ENCODE measurements at places on chromosomes 2 and 18.

GRCh38 chr2:118479020-118479419 is 368.4 kb downstream of the EN1 start:
- DNase-seq: no peak

DNA sequence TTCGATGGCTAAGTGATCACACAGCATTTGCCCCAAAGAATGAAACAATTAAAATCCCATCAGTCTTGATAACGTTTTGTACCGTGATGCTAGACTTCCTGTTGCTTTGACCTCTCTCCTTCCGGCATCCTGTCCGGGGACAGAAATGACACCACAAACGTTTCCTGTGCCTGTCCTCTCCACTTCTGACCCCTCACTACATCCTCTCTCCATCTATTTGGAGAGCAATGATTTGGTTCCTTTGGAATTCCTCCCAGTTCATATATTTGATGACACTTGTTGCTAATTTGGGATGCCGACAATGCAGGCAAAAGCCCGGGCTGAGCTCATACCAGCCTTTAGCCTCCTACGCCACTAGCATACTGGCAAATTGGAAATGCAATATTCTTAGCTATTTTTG is 151.2 kb upstream of the CCDC68 start:
- DNase-seq: no peak

DNA sequence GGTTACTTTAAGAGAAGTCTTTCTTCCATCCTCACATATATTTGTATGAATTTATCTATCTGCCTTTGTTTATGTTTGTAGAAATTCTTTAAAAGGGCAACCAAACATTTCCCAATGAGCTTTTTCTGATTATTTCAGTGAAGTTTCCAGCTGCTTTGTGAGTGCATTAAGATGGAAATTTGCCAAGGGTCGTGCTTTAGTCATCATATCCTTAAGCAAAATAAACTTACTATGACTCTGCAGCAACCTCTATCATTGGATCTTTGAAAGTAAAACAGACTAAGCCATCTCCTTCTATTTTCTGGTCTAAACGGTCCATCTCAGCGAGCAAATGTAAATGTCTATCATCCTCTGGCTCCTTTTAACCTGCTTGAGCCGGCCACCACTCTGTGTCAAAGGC is 489.3 kb downstream of the SOX11 start:
- no peak for DNase-seq

GRCh38 chr2:183630964-183631363 is 506.7 kb downstream of the NUP35 start:
- no peak for DNase-seq

DNA sequence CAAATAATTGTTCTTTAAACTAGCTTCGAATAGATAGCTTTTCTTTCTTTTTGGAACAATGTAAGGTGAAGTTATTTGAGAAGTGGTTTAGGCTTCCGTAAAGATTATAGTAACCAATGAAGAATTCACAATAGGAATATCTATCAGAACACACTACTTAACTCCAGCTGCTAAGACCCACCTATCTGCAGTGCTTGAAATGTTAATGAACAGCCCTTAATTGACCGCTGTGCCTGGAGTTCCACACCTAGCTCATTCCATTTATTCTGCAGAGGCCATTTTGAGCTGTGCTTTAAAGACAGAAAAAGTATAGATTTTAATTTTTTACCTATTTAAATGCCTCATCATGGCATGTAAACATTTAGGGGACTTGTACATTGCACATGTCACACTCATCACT is 83.3 kb upstream of the APCDD1 start:
- no peak for DNase-seq

DNA sequence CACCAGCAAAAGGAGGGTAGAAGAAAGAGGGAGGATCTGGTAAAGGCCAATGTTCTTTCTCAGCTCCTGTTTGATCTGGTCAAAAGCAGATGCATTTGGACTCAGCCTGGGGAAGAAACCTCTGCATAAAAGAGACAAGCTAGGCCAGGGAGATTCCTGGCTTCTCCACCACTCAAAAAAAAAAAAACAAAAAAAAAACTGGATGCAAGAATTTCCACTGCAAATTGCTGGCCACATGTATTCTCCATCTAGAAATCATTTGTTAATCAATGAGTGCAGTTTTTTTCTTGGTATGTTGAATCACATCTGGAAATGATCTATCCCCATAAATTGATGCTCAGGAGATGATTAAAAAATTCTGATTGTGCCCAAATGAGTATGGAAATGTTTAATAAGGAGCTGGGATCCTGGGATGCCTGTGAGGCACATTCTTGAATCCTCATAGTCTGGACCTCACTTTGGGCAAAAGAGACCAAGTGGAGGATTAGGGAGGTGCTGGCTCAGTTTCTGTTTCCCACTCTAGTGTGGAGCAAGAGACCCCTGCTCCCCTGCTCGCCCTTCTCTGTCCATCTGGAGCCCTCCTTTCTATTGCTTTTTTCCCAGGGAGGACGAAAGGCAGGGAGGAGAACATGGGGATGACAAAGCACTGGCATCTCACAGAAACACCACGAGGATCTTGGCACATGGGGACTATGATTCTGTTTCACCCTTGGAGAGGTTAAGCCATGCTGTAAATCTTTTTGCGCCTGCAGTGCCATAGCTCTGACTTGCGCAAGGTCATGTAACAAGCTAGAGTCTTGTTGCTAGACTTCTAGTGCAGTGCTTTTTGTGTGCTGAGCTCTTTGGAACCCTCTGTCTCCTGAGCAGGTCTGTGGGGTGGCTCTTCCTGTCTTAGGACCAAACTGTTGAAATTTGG is 57.6 kb downstream of the APOB start:
- no peak for DNase-seq

GRCh38 chr2:65527451-65528240 is 95.2 kb upstream of the SPRED2 start:
- no peak for DNase-seq

DNA sequence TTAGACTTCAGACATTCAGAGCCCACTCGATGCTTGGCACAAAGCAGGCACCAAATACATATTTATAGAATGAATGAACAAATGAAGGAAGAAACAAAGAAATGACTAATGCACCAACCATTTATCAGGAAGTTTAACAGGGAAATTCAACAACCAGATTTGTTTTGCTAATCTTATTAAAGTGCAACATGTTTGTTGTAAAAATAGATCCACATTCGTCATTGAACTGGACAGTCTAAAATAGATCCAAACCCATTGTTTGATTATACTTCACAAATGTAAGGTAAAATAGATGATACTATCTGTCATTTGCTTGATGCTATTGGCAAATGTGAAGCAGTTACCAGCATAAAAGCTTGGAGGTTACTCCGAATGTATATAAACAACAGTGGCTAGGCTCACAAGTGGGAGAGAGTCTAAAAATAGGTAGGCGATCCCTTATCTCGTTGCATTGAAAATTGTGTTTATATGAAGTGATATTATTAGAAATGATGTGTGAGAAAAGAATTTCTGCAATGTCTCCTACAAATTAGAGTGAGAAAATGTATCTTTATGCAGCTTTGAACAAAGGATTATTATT is 246.2 kb downstream of the NEDD4L start:
- no peak for DNase-seq

DNA sequence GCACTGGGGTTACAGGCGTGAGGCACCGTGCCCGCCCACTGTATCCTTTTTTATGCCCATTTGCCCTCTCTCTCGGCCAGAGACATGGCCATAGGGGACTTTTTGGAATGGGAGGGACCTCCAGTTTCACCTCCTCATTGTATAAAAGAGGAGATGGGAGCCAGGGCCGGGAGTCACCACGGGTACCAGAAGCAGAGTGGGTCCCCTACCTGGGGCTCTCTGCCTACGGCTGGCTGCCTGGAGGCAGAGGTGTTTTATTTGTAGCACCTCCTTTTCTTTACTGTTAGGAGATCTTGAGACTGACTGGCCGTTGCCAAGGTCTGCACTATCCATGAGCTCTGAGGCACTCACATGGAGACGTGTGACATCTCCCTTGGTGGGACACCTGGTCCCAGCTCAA is 162.8 kb downstream of the LDLRAD4 start:
- DNase-seq: no peak

- no peak for DNase-seq
These were observed 1.7 kb downstream of the NCK2 start for GRCh38 chr2:105746177-105747080.

DNA sequence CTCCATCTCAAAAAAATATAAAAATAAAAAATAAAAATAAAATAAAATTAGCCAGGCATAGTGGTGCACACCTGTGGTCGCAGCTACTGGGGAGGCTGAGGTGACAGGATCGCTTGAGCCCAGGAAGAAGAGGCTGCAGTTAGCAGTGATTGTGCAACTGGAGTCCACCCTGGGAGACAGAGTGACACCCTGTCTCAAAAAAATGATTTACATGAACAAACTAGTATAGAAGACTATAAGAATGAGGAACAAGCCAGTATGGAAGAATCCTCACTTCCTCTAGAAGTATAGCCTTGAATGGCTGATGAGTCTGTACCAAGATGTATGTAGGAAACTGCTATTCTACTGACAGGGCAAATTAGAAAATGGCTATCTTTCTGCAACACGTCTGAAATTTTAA is 10.9 kb downstream of the YES1 start:
- DNase-seq: no peak

DNA sequence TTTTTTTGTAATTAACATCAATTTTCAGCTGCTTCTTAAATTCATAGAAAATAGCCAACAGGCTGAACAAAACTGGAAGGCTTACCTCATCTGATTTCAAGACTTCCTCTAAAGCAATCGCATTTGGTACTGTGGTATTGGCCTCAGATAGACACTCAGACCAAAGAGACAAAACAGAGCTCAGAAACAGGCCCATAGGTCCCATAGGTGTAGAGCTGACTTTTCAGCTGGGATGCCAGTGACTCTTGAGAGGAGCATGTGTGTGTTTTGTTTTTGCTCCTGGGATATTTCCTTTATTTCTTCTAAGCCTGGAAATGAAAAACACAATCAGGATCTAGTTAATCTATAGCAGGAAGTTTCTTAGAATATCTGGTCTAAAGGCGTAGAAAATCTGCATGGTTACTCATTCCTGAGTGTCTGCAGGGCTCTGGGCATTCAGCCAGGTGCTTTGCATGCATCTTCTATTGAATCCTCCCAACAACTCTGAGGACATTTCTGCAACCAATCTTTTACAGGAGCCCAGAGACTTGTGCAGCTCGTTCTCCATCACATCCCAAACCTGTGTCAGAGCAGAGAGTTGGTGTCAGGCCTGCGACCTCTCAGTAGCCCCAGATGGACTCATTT is 190.8 kb downstream of the RTP5 start:
- DNase-seq: no peak

DNA sequence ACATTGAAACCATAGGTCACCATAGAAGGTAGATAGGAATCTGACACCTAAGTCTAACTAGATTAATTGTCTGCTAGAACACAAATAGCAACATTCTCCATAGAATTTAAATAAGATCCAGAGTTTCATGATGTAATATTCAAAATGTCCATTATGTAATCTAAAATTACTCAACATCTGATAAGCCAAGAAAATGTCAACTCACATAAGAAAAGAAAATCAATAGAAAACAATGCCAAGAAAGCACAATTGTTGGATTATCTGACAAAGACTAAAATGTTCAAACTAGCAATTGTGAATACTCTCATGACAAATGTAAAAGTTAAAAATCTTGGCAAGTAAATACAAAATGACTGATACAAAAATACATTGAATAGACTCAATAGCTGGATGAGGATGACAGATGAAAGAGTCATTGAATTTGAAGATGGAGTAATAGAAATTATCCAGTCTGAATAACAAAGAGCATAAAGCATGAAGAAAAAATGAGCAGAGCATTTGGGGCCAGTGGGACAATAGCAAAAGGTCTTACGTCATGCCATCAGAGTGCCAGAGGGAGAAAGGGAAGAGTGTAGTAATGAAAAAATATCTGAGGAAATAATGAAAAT is 358.6 kb downstream of the METTL4 start:
- DNase-seq: no peak

DNA sequence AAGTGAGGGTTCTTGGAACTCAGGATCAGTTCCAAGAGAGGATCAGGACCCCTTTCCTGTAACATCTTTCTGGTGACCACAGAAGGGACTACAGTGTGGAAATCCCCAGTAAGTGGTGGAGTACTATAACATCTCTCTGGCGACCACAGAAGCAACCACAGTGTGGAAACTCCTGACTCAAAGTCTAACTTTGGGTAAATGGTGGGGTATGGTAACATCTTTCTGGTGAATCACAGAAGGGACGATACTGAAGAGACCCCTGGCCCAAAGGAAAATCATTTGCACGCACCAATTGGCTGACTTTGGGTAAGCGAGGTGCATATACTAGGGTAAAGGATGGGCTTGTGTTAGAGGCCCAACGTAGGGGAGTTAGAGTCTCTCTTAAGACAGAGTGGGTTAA is 56.3 kb upstream of the GULP1 start:
- no peak for DNase-seq

DNA sequence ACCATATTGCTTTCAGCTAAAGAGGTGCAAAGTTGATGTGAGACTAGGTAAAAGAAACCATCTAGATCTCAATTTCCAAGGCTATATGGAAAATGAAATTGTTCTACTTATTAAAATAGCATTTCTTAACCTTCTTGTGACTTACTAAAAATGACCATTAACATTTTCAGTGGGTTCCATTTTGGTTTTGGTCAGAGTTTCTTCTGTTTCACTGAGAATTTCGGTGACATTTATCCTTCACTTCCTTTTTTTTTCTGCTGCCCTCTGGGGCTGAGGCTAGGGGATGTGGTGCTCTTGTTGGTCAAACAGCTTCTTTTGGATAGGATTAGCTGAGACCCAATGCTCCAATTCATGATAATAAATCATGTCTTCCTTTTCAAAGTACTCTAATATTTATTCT is 44.3 kb upstream of the REL start:
- DNase-seq: no peak

DNA sequence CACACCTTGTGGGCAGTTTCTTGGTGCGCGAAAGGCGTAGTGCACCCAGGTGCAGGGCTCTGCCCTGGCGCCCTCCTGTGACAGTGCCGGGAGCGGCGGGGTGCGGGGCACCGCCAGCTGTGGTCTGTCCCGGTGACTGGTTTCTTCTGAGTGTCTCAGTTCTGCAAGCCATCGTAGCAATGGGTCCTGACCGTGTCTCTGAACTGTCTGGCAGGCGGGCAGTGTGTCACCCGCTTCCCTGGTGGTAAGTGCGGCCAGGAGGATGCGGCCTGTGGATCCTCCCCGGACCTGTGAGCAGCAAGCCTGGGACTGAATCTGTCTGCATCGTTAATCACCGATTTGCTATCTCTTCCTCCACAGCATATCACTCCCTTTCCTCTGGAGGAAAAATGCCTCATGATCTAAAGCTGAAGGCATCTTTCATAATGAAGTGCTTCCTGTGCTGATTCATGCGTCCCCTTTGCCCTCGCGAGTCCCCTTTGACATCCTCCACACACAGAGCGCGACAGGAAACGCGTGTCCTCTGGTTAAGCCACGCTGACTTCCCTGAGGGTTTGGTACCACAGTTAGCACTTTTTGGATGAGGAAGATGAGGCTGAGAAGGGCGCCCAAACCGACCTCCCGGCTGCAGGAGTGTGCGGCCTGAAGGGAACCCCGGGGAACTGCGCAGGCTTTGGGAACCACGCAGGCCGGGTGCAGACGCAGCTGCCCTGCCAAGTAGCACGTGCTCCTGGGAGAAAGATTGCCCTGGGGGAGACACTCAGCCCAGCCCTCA is 416.0 kb upstream of the HS6ST1 start:
- DNase-seq: no peak

Data from NCI-H460 (cell line).